Stimulated activated CD4-positive, alpha-beta T cell treated with anti-CD3 and anti-CD28 coated beads, TNF-alpha, amount 100 ng/mL, for 4 hours (primary cell): ENCODE measurements at places on chromosomes 4 and X.

- no peak for DNase-seq
Observed at GRCh38 chr4:56737666-56738065, 56.6 kb upstream of the HOPX start.

DNA sequence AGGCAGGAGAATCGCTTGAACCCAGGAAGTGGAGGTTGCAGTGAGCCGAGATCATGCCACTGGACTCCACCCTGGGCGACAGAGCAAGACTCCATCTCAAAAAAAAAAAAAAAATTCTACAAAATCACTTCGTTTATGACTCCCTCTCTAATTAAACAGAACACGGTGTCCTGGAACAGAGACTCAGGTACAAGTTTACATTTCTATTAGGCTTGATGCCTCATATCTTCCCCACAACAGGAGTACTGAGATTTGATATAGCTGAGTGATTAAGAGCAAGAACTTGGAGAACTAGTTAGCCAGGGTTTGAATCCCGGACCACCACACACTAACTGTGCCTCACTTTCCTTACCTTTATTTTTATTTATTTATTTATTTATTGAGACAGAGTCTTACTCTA, 42.2 kb upstream of the KLF3 start:
- DNase-seq, result no peak

DNA sequence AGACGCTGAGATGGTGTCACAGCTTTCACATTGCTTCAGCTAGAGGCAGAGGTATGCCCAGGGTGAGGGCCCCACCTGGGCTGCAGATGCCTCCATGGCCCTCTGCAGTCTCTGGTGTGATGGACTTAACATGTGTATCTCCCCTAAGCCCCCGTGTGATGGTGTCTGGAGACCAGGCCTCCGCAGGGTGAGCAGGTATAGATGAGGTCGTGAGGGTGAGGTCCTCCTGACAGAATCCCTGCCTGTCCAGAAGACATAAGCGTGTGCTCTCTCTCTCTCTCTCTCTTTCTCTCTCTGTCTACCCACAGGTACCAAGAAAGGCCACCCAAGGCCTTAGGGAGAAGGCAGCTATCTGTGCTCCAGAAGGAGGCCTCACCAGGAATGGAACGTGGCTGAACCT, 50.9 kb downstream of the CPZ start:
- DNase-seq, result no peak

DNA sequence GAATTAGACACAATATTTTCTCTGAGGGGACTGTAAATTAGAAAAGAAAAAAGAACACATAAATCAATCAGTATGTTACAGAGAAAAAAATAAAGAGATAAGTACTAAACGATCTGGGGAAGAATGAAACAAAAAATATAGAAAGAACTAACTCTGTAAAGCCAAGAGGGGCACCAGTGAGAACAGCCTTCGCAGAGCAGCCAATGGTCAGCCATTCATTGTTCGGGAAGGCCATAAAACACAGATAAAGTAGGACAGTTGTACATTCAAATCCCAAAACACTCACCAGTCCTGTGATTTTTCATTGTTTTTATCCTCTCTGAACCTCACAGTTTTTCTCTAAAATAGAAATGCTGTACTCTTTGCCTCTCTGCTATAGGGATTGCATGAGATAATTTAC, 127.9 kb downstream of the NEK1 start:
- no peak for DNase-seq

GRCh38 chr4:21307709-21308108, 607.5 kb downstream of the PACRGL start:
- DNase-seq, result no peak

DNA sequence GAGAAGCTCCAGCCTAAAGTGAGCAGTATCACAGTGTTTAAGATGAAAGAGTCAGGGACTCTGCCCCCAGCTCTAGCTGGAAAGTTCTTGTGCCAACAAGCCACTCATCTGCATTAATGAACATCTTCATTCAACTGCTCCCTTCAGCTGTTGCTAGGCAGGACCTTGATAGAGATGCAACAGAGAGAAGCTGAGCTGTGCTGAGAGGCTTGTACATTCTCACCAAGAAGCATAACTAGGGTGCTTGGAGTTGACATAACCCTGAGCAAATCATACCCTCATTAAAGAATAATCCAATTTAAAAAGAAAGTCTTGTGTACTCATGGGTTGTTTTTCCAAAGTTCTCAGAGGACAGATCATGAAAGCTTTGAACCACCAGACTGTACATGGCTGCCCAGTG, 63.2 kb downstream of the ATXN3L start:
- DNase-seq, result no peak

DNA sequence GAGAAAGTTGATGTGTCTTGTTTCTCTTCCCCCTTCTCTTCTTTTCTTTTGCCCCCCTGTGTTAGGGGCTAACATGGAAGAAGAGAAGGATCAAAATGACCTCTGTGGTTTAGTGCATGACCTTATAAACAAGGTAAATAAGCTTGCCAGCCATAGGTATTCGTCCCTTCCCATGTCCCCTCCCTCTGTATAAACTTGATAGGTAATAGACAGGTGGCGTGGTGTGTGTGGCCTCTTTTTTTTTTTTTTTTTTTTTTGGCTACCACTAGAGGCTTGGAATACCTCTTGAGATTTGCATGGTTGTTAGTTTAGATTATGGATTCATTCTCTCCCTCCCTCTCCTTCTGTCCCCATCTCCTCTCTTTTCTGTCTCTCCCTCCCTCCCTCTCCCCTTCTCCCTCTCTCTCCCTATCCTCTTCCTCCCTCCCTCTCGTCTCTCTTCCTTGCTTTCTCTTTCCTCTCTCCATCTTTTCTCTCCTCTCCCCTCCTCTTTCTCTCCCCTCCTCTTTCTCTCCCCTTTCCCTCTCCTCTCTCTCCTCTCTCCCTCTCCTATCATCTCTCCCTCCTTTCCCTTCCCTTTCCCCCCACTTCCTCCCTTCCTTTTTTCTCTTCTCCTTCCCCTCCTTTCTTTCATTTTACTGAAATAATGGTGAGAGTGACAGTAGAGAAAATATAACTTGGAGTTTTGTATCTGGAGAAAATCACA, 134.4 kb downstream of the AFF1 start:
- no peak for DNase-seq

- no peak for DNase-seq
Observed at GRCh38 chr4:108453366-108453765, 167.0 kb upstream of the RPL34 start.

DNA sequence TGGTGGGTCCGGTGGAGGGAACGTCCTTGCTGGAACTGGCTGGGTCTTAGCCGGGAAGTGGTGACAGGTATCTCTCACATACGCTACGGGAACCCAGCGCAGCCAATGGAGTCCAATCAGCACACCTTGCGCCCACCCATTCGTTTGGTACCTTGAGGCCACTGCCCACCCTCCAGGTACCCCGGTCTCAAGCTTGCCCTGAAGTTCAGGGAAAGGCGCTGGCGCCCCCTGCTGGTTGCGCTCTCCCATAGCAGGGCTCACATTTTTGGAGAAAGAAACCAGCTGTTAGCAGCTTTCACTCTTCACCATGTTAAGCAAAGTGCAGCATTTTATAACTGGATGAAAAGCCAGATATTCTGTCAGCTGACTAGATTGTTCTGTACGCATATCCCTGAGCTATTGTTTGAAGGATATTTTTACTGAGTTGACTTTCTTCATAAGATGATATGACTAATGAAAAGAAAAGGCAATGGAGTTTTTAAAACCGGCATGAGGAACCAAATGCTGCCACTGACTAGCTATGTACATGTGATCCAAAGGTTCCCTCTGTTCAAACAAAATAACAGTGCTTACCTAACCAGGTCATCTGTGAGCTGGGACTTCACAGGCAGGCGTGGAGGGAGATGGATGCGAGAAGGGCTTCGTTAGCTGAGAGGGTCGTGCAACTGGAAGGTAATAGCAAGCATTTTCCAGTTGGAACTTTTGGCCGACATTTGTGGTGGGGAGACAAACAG, 43.7 kb downstream of the OTOP1 start:
- no peak for DNase-seq

DNA sequence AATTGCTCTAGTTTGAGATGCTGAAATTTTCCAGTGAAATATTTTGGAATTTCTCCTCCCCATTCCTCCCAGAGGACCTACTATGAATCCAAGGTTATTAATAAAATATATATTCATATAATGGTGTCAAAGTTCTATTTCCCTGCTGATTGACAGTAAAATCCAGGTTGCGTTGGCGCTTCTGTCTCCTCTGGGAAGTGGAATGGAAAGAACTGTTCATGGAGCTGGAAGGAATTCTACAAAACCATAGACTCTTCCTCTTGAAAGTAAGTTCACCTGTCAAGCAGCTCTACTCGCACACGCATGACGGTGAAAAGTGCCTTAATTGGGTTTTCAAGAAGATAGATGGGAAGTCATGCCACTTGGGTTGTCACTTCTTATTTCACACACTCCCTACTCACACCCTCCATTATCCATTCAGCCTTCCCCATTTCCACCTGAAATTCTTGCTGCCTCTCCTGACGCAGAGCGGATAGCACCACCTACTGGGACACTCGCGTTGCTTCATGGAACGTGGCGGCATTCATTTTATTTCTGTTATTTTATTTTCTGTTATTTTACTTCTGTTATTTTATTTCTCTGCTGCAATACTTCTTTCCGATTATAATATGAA, 351.6 kb downstream of the NLGN4X start:
- DNase-seq, result no peak

- DNase-seq, result no peak
Observed at GRCh38 chrX:41257801-41258200, 76.2 kb upstream of the DDX3X start.

GRCh38 chr4:23697001-23697528, 192.8 kb downstream of the PPARGC1A start:
- DNase-seq, result no peak

- no peak for DNase-seq
Observed at GRCh38 chr4:159051245-159052071, 51.4 kb upstream of the RAPGEF2 start.

GRCh38 chr4:10180927-10181744, 64.5 kb upstream of the WDR1 start:
- DNase-seq, result no peak
